SK-N-SH (cell line): ENCODE measurements at places on chromosomes 12 and 14. TPM values are rescaled to one million over a fixed set of nuclear protein-coding genes. Genes with fewer than 3 reads are reported as not detected.

- no peak overlapping the region for H3K4me3 ChIP-seq
- peaks cover 30% of the 10 kb centered on the region for H3K4me1 ChIP-seq
- peaks cover 54% of the 10 kb centered on the region for H3K36me3 ChIP-seq
- no peaks in the 10 kb centered on the region for H3K27me3 ChIP-seq
These were observed 46.2 kb downstream of the SLC38A1 start for GRCh38 chr12:46222636-46223035.

DNA sequence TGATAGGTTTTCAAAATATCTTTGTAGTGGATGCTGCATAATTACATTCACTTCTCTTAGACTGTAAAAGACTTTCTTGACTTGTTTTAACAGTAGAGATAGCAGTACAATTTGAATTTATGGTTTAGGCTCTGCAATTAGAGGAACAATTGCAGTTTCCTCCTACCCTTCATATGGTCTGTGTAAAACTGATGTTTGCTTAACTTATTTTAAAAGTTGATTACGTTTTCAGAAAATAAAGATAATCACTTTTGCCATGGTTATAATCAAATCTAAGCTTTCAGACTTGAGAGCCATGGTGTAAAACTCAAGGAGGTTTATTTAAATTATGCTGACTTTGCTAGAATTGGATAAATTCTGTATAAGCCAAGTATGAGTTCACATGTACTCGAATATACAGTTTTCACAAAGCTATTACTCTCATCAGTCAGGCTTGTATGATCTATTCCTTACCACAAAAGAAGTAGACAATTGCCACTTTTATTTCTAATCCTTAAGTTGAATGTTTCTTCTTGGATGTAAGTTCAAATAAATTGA is 2.5 kb upstream of the MAPK1IP1L start:
- H3K4me1 ChIP-seq = peaks cover 10% of the 10 kb centered on the region; the same call in 1 of the 2 replicates
- H3K27ac ChIP-seq = no peak overlapping the region
- no peak for DNase-seq
- no peak overlapping the region for H3K4me3 ChIP-seq

- no peaks in the 10 kb centered on the region for H3K4me1 ChIP-seq
- H3K27me3 ChIP-seq = no peaks in the 10 kb centered on the region
- no peak overlapping the region for H3K4me3 ChIP-seq
- DNase-seq = no peak
- no peak overlapping the region for H3K27ac ChIP-seq
These were observed 3.7 kb upstream of the HSD17B6 start for GRCh38 chr12:56759263-56759908.

COPS7A gene
- polyA plus RNA-seq = 191 and 231 TPM in 2 replicates
